ENCODE measurements at places on chromosomes 2 and 18.

GRCh38 chr2:17228461-17228860 lies 289.8 kb downstream of the RAD51AP2 start:
- DNase-seq, result no peak

DNA sequence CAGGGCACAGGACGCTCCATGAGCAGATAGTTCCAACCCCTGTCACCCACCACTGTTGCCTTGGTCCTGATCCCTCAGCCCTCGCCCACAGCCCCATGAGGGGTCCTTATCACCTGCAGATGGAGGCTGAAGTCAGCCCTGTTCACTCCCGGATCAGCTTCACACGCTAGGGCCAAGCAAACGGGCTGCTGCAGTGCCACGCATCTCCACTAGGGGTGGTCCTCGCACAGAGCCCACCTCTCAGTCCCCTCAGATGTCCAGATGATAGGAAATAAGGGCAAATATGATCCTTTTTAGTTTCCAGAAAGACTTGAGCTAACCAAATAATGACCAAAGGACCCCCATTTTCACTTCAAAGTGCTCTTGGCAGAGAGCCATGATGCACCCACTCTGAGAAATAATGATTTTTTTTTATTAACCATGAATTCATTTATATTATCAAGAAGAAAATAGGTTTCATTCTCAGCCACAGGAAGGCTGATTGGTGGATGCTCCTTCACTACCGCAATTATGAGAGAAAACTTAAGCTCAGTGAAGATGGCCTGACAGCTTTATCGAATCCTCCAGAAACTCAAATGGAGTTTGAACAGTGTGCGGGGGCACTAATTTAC lies 71.9 kb upstream of the KLHL29 start:
- no peak for DNase-seq

GRCh38 chr2:70509565-70509964 lies 44.1 kb downstream of the TGFA start:
- DNase-seq, result no peak

- DNase-seq, result no peak
Observed at GRCh38 chr18:28175150-28175929, 1.6 kb downstream of the CDH2 start.

DNA sequence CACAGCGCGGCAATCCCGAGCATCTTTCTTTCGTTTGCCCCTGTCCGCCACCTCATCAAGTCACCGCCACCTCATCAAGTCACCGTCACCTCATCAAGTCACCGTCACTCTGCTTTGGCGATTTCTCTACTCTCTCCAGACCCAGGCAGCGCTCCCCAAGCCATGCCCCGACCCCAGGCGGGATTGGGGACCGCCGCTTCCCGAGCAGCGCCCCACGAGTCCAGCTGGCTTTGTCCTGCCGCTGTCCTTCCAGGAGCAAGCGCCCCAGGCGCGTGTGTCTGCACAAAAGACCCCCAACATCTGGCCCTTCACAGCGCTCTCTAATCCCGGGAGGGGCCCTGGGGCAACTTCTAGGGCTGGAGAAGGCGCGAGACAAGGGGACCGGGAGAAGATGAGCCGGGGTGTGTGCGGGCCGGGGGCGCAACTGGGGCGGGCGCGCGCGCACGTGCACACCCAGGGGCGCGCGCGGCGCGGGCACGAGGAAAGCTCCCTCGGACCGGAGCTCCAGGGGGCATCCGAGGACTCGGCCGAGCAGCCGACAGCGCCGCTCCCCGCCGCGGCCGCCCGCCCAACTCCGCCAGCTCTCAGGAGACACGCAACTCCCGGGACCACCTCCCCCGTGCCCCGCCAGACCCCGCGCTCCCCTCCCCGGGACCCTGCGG lies 633 bp upstream of the RNF152 start:
- no peak for DNase-seq

- no peak for DNase-seq
Observed at GRCh38 chr2:144455987-144456386, 63.9 kb downstream of the ZEB2 start.

DNA sequence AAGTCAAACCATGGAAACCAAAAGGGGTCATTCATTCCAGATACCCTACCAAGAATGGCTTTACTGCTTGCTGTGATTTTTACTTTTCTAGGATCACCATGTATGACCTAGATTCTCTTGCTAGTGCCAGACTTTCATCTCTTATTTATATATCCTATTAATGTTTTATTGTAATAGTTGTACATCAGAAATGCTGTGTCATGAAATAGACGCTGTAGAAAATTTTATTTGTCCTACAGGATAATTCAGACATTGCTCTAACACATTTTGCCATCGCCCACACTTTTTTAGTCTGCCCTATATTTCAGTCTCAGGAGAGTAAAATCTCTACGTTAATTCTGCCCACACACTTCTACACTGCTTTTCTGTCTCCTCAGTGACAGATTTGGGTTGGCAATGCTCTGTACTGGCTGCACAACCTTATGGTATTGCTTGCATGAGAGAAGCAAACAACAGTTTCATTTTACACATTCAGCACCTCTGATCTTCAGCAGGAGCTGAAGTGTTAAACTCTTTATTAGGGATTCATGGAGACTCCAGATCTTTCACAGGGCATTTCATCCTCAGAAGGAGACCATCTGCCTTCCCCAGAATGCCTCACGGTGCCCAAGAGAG lies 871.8 kb upstream of the CHAC2 start:
- no peak for DNase-seq

DNA sequence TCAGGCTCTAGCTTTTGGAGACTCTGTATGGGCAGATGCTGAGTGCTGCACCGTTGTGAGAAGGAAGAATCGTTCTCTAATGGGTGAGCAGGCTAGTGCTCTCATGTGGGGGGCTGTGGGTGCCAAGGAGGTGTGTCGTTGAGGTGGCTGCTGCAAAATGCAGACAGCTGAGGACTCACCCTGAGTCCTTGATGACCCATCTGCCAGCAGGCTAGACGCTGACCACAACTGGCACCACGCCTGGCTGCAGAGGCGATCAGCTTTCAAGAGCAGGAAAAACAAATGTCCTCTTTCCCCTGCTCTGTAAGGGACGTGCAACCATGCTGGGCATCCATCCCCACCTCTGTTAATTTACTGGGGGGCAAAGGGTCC lies 48.2 kb downstream of the HAUS1 start:
- no peak for DNase-seq

- no peak for DNase-seq
Observed at GRCh38 chr18:22434973-22435608, 17.4 kb upstream of the CTAGE1 start.

- DNase-seq, result no peak
Observed at GRCh38 chr18:46555724-46556123, 101.3 kb downstream of the LOXHD1 start.

- no peak for DNase-seq
Observed at GRCh38 chr2:97645112-97645694, 659 bp upstream of the COX5B start.

DNA sequence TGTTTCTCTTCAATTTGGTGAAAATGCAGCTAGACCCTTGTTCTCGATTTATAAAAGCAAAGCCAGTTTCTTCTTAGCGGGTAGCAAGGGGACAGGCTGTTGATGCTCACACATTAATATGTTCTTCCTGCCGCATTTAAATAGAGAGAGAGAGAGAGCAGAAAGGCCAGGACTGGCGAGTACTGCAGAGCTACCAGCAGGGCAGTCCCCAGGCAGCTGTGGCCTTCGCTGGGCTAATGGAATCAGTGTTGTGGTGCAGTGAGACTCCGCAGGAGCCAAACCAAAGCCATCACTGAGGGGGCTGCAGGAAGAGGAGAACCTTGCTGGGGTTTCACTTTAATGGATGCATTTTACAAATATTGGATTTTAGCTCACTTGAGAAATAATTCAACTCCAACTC lies 223.6 kb downstream of the ACTR3 start:
- DNase-seq, result no peak
